Glomerular endothelial cell (primary cell): ENCODE measurements at places on chromosomes 16 and 17. TPM values are rescaled to one million over a fixed set of nuclear protein-coding genes. Genes with fewer than 3 reads are reported as not detected.

The GDPD1 gene
- total RNA-seq, result 3.0 and 6.3 TPM in 2 replicates

The TIGD7 gene
- 2.0 and 2.4 TPM in 2 replicates for total RNA-seq

The TPPP3 gene
- total RNA-seq, result 3.2 TPM in 1 of 2 replicates, not detected in the other

The CX3CL1 gene
- total RNA-seq, result 13.3 and 58.0 TPM in 2 replicates

The CDK3 gene
- total RNA-seq, result 1.7 and 3.3 TPM in 2 replicates

DNA sequence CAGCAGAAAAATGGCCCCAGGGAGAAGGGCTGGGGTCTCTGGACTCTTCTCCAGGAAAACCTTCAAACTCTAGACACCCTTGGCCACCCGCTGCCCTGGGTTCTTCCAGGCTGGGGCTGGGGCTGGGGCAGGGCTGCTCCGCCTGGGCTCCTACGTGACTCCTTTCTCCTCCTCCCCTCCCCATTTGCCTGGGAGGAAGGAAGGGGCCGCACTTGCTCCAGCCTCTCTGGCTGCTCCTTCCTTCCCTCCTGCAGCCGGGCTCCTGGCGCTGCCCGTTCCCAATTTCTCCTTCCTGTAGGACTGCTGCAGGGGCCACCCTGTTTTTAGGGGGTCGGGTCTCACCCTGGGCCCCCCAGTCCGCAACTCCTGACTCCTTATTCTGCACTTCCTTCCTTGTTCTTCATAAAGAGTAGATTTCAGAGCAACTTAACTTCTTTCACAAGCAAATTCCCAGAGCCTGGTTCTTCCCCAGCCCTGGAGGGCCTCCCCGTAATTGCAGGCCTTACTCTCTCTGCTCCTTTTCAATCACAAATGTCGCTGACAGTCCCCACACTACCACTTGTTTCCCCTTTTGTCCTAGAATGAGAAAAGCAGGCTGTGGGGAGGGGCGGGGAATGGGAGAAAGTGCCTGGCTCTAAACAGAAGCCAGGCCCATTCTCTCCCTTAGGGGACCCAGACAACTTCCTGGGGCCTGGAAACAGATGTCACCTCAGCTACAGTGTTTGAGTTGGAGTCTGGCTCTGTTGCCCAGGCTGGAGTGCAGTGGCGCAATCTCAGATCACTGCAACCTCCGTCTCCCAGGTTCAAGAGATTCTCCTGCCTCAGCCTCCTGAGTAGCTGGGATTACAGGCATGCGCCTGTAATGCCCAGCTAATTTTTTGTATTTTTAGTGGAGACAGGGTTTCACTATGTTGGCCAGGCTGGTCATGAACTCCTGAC, 137.8 kb downstream of the ENGASE start:
- DNase-seq, result no peak

- DNase-seq, result no peak
Measured at GRCh38 chr17:44840936-44841335, 6.7 kb upstream of the HIGD1B start.

DNA sequence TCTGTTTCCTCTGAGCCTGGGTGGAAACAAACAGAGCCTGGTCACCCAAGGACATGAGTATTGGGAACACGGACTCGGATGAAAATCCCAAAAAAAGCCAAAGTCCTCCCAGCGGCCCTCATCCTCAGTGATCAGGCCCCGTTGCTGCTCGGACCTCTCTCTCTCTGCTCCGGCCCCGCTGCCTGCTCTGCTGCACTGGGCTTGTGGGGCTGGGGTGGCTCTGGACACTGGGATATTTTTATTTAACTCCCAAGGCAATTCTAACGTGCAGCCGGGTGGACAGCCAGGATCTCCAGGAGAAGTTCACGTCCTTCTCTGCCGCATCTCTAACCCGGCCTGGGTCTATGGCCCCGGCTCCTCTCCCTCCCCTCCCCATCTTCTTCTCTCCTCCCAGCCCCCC, 280.9 kb upstream of the TNRC6C start:
- no peak for DNase-seq

DNA sequence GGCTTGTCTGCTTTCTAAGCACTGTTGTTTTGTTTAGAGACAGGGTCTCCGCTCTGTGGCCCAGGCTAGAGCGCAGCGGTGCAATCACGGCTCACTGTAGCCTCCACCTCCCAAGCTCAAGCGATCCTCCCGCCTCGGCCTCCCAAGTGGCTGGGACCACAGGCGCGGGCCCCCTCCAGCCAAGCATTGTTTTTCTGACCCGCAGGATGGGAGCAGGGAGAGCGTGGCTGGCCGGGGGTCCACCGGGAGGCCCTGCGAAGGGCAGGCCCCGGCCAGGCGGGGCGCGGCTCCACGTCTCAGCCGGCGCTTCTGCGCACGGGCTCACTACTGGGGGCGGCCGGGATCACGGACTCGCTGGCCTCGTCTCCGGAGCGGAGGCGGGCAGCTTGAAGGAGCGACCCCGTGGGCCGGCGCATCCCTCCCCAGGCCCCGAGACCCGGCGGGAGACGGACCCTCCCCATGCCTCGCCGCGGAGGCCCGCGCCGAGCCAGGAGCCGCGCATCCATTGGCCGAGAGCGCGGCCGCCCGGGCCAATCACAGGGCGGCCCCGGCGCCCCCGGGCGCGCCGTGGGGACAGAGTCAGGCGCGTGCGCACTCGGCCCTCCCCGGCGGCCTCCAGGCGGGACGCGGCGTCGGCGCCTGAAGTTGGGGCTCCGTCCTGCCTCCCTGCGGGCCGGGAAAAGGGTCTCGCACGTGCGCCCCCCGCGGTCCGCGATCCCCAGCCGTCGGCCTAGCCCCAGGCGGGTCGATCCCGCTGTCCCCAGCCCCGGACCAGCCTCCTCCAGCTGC, 24.9 kb downstream of the ACTG1 start:
- no peak for DNase-seq

DNA sequence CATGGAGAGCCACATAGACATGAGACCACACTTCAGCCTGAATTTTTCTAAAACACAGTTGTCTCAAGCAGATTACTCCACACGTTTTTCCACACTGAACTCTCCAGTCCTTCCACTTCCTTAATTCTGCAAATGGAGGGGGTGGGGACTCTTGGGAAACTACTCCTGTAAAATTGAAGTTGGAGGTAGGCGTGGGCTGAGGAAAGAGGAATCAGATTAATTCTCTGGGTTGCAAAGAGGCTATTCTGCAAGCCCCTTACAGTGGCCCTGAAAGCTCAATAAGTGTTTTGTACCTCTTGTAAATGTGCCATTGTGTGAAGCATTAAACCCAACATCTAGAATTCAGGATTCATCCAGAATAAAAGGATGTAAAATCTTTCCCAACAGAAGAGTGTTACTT, 9.6 kb downstream of the MARVELD3 start:
- no peak for DNase-seq

GRCh38 chr17:62822080-62822904, 14.2 kb upstream of the MARCHF10 start:
- DNase-seq, result no peak

GRCh38 chr16:83939266-83939855, 13.7 kb upstream of the OSGIN1 start:
- no peak for DNase-seq

GRCh38 chr17:46795379-46795952, 23.0 kb downstream of the WNT3 start:
- DNase-seq, result no peak

GRCh38 chr16:15729152-15729551, 79.1 kb downstream of the NDE1 start:
- no peak for DNase-seq

DNA sequence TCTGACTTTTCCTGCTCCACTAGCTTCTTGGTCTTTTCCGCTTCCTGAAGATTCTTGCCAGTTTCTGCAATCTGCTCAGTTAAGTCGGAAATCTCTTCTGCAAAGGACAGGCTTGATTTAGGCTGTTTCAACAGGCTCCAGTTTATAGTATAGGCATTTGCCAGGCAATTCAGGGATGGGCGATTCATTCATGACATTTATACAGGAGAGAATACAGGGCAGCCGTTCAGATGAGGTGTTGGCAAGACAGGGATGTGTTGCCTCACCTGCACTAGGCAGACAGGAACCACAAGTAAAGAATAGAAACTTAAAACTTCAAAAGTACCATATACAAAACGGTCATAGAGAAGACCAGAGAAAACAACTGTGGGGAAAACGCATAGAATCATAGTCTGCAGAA, 61.7 kb downstream of the MYH13 start:
- no peak for DNase-seq

DNA sequence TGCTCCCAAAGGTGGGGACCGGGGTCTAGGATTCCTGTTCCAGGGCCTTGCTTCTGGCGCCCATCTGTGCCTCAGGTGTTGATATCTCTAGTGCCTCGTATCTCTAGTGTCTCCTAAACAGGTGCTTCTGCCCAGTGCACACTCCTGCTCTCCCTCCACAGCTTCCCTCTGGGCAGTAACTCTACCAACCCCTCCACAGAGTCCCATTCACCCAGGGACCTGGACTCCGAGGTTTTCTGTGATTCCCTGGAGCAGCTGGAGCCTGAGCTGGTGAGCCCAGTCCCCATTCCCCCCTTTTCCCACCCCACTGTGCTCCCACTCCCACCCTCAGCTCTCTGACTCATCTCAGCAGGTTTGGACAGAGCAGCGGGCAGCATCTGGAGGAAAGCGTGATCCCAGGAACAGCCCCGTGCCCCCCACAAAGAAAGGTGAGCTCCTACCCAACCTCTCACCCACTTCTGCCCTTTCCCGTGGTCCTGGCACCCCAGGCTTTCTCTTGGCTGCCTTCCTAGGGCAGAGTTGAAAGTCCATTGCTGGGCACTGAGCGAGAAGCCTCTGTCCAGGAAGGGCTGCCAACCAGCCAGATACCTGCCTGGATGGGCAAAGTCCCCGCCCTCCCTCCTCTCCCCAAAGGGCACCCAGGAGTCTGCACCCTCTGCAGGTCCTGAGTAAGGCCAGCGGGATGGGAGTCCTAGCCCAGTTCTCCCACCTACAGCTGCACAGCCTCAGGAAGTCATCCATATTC, 2.2 kb downstream of the ACBD4 start:
- no peak for DNase-seq

DNA sequence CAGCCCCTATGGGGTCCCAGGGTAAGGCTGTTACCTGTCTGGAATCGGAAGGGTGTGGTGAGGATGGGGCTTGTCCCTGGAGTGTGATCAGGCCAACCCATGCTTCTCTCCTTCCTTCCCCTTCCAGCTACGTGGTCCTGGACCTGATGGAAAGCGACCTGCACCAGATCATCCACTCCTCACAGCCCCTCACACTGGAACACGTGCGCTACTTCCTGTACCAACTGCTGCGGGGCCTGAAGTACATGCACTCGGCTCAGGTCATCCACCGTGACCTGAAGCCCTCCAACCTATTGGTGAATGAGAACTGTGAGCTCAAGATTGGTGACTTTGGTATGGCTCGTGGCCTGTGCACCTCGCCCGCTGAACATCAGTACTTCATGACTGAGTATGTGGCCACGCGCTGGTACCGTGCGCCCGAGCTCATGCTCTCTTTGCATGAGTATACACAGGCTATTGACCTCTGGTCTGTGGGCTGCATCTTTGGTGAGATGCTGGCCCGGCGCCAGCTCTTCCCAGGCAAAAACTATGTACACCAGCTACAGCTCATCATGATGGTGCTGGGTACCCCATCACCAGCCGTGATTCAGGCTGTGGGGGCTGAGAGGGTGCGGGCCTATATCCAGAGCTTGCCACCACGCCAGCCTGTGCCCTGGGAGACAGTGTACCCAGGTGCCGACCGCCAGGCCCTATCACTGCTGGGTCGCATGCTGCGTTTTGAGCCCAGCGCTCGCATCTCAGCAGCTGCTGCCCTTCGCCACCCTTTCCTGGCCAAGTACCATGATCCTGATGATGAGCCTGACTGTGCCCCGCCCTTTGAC, 2.4 kb downstream of the MAPK7 start:
- no peak for DNase-seq

DNA sequence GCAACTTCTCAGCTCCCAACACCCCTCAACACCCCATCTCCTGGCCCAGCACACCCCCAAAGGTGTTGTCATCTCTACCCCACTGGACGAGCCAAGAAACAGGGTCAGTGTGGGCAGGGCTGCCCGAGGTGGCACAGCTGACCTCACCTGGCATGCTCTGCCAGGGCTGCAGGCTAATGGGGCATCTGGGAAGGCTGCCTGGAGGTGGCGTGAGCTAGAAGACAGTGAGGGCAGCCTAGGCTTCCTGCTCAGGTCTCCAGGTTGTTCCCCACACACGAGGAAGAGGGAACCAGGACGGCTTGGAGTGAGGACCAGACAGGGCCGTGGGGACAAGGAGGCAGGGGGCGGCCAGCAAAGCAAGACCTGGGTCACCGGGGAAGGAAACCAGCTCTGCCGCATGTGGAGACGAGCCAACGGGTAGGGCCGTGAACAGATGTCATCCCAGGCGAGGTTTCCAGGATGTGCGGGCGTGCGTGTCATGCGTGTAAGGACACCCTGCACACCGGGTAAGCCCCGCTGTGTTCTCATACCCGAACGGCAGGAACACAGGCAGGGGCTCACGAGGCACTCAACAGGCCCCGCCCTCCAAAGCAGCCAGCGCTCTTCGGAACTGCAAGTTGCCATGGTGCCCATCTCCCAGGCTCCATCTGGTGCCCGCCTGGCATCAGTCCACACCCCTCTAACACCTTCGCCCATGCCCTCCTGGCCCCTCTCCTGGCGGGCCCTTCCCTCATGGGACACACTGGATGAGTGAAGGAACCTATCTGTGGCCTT, 29.6 kb upstream of the PVALEF start:
- no peak for DNase-seq
